Activated CD4-positive, alpha-beta T cell treated with anti-CD3 and anti-CD28 coated beads for 4 hours (primary cell): ENCODE measurements at places on chromosomes 11 and 22.

DNA sequence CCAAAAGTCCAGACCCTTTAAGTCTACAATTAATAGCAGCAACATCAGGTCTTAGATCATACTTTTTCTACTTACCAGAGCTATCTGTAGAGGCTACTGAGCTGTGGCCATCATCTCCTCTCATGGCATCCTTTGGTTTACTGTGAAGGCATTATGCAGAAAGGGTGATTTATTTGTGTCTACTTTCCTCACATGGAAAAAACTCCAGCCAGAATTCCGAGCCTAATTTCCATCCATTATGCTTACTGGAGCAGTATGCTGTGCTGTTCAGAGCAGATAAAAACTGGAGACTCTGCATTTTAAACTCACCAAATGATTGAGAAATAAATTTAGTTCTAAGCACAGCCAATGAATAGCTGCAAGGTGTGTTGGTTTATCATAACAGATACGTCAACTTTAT lies 581.8 kb downstream of the ETS1 start:
- no peak for DNase-seq

DNA sequence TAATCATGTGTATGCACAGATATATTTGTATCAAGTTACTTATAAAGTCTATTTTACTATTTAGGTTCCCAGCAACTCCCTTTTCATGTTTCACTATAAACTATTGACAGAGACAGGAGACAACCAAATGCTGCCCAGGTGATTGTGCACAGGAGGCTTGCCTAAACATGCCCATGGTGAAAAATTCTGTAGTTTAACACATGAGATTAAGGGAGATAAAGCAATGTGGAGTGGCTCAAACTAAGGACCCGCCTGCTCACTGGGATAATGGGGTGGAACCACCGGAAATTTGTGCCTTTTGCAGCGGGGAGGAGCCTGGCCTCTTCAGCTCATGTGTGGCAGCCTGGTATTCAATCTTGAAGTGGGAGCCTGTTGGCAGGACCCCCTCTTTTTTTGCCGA lies 459.5 kb upstream of the CNTN5 start:
- no peak for DNase-seq

DNA sequence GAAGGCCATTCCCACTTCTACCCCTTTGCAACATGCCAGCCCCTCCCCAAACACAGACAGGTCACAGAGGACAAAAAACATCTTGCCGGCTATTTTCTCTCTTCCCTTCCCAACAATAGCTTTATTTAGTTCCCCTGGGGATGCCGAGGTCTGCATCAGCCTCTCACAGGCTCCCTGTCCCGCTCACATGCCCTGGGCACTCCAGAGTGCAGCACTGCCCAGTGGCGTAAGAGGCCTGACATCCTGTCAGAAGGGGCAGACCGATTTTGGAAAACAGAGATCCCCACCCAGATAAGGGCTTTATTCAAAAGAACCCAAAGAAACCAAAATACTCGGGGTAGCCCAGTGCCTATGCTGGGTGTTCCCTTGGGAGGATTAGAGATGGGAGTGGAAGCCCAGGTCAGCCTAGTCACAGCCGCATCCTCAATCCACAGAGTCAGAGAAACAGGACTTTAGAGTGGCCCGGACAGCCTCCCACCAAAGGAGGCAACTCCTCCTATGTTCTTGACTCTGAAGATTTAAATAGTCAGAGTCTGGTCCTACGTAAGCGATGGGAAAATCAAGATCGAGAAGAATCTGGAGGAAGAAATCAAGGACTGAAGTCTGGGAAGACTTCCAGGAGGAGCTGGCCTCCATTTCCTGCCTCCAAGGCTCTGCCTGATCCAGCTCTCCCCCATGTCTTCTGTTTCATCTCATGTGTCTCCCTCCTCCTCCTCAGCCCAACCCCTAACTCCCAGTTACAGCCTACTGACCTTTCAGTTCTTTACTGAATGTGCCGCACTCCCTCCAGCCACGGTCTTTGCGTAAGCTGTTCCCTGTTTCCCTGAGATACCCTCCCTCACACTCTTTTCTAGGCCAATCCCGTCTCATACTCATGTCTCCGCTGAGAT lies 129.3 kb downstream of the FBXO7 start:
- no peak for DNase-seq

DNA sequence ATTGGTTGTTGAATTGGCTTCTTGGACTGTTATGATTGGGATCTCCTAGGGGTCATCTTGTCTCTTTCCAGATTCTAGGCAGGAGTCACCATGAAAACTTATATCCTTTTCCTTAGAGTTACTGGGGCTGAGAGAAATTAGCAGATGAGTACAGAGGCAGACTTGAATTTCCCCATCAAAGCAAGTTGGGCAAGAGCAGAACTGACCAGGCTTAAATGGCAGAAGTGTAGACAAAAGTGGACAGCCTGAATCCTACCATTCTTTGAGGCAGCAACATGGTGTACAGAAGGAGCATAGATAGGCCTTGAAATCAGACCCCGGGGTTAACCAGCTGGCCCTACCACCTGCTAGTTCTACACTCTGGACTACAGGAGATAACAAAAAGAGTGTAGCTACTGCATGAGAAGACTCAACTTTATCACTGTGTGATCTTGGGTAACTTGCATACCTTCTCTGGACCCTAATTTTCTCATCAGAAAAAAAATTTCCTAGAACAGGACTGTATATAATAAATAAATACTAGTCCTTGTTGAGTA lies 427.4 kb upstream of the CADM1 start:
- DNase-seq: no peak

DNA sequence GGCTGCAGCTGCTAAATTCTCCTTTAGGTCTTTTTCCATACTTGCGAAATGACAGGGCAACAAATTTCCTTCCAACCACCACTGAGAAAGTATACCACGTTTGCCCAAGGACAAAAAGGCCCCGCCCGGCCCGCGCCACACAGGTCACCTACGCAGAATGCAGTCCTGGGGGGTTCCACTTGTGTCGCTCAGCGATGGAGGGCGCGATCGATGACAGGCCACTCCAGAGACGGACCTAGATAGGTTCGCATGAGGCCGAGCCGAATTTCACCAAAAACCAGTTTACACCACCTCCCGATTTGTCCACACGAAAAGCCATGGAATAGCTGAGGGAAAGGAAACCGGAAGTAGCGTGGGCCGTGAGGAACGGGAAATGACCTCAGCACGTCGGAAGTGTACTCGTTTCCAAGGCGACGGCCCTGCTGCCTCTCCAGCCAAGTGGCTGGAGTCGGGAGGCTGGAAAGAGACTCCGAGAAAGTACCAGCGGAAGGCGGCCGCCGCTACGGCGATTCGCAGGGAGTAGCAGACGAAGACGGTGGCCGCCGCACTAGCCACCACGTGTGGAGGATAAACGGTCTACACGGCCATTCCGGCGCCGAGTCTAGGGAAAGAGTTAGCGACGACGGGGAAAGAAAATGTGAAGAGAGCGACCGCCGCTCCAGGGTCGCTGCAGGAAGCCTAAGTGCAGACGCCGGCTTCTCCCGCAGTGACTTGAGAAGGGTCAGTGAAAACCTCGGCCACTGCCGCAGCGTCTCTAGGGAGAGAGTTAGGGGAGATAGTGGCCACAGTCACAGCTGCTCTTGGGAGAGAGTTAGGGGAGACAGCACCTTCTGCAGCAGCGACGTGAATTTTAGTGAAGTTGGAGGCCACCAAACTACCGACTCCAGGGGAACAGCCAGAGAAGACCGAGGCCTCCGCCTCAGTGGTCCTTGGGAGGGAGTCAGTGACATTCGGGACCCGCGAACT lies at the start of gene ANKRD42:
TSS of gene ANKRD42 (plus strand) at position 398 of the 966 bp plus-strand sequence. CDS start 959 bp downstream, outside the sequence.
- DNase-seq: peak; percentile 81

- no peak for DNase-seq
Measured at GRCh38 chr11:29260939-29261705, 755.7 kb downstream of the KCNA4 start.

GRCh38 chr11:90449606-90450005 lies 226.8 kb upstream of the CHORDC1 start:
- no peak for DNase-seq

DNA sequence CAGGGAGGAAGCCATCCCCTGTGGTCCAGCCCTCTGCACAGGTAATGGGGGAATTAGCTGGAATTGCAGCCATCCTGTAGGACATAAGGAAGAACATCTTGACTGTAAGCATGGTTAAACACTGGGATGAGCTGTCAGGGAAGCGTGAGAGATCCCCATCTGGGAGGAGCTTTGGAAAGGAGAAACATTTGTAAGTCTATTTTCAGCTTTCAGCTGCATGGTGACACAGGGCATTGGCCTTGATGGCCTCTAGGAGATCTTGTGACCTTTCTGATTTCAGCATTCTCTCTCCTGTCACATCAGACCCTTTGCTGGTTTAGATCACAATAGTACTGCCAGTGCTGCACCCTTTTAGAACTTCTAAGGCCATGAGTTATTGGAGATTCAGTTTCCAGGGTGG lies 47.1 kb downstream of the BCR start:
- no peak for DNase-seq

DNA sequence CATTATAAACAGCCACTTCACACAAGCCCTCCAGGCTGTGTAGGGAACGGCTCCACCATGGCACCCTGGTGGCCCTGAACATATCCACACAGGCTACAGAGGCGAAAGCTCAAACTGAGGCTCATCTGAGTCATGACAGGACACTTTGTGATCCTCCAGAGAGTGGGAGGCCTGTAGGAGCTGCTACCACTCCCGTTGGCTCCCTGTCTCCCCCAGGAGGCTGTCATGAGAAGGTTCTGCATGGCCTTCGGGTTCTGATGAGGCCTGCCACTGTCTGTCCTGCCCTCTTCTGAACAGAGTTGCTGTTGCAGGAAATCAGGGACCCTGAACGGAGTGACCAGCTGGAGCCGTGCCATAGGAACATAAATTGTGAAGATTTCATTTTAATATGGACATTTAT lies 23.8 kb upstream of the ALDH3B2 start:
- no peak for DNase-seq

DNA sequence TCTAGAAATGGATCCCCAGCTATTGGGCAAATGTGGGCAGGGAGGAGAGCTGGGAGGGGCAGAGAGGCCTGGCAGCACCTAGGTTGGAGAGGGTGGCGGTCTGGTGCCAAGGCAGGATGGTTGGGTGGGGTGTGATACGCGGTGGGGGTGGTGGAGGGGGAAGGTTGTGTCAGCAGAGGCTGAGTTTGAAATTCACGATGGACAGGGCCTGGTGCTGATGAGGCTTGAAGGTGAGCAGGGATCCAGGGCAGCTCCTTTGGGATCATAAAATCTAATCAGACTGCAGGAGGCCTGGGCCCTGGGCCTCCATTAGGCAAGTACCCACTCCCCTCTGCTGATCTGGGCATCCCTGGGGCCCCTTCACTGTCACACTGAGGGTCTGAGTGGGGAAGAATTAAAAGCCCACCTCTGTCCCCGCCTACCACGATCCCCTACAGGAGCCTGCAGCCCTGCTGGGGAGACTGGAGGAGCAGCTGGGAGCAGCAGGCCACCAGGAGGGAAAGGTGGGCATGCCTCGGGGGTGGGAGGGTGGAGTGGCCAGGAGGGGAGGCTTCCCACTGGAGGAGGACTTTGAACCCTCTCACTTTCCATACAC lies 24.0 kb downstream of the IGLL1 start:
- no peak for DNase-seq

GRCh38 chr11:91707652-91708482 lies 516.8 kb upstream of the FAT3 start:
- no peak for DNase-seq

DNA sequence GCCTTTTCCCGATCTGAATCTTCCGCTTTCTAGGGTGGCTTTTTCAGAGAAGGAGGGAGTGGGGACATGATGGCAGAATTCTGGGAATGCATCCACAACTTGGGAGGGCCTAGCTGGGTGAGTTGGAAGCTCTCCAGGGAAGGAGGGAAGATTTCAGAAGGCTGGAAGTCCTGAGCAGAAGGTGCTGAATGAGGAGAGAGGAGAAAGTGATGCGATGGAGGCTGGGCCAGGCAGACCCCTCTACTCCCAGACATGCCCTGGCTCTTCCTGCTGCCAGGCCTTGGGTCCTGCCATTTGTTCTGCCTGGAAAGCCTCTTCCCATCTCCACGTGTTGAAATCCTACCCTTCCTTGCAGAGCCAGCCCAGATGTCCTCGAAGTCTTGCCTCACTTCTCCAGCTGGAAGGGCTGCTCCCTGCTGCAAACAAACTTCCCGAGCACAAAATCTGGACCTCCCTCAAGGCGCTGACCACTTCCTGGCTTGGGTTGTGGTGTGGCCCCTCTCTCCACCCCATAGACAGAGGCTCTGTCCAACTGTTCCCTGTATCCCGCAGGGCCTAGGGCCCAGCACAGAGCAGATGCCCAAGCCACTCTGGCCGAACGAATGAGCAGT lies 16.8 kb downstream of the LRRC32 start:
- DNase-seq: no peak

GRCh38 chr22:49155770-49156580 lies 671.7 kb downstream of the BRD1 start:
- DNase-seq: no peak

- no peak for DNase-seq
Measured at GRCh38 chr11:79437278-79437980, 3.4 kb downstream of the TENM4 start.

- DNase-seq: no peak
Measured at GRCh38 chr11:122044086-122044485, 71.9 kb downstream of the BLID start.

DNA sequence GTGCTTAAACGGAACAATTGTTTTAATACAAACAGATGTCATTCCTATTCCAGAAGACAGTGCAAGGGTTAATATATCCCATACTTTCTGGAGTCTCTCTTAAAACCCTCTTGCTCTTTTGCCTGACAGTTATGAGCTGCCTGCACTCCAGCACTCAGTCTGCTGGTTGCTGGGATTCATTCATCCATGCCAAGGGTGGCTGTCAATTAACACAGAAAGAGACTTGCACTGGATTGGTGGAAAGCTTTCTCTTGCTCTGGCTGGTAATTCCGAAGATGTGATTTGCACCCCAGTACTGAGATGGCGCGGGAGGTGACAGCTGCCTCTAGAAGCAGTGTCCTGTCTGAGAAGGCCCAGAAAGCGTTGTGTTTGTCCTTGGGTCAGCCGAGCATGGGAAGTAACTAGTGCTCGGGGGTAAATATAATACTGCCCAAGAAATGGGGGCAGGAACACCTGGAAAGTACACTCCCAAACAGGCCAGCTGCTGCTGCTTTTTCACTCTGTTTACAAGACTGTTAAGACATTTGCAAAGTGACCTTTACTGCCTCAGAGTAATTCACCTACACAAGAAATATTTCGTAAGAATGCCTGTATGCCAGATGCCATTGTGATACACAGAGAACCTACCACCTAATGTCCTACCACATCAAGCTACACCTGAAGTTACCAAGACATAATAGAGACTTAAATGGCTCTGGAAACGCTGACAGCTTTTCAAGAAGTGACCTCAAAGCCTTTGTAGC lies 20.5 kb downstream of the SCUBE2 start:
- no peak for DNase-seq

GRCh38 chr11:33982661-33983060 lies 68.9 kb upstream of the CAPRIN1 start:
- no peak for DNase-seq
